T-helper 9 cell (primary cell): ENCODE measurements at places on chromosomes 11 and 22.

DNA sequence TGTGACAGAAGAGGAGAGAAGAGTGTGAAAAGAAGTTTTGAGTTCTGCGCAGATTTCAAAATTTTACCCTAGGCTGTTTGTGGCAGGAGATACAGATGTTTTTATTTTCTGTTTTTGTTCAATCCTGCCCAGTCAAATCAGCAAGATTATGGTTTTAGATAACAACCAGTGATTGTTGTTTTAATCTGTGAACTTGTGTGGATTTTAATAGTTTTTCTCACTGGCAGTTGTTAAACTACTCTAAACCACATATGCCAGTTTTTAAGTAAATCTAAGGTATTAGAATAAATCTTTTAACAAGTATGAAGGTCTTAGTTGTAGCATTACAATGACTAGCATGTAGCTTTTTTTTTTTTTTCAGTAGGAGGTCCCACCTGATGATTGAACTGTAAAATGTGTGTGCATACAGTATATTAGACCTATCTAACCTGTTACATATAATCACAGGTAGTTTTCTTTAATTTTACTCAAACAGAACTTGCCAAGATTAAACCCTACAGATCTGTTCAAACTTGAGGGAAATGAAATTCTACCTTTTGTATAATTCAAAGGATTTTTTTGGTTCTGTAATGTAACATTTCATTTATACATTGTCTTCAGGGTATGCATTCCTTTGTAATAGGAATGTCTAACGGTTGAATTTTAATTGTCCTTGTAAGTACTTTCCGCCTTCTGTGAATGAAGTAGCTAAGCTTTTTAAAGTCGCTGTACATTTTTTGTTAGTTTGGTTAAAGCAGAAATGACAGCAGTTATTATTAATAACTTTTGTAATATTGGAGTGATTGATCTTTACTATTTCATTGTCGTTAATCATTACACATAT lies 13.3 kb downstream of the ATXN10 start:
- DNase-seq = no peak

DNA sequence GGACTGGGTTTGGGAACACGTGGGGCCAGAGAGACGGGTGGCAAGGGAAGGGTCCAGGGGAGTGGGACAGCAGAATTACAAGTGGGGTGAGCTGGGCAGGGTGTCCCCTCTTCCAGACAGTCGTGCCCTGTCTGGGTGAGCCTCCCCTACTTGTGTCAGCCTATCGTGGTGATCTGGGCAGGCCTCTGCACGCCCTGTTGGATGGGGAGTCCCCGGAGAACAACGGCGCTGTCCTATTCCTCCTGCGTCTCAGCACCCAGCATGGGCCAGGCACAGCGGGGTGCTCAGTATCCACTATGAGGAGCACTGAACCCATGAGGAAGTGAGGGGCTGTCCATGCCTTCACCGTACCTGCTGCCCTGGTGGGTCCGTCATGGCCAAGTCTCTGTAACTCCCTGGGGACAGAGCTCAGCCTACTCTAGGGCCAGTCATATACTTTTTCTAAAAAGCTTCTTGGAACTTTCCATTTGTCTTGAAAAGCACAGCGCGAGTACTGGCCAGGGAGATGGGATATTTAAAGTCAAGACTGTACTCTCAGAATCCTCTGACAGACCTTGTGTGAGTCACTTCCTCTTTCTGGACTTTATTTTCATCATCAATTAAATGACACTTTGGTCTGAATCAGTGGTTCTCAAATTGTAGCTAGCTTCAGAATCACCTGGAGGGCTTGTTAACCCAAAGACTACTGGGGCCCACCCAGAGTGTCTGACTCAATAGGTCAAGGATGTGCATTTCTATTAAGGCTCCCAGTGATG lies 81.7 kb upstream of the NECTIN1 start:
- DNase-seq = no peak

DNA sequence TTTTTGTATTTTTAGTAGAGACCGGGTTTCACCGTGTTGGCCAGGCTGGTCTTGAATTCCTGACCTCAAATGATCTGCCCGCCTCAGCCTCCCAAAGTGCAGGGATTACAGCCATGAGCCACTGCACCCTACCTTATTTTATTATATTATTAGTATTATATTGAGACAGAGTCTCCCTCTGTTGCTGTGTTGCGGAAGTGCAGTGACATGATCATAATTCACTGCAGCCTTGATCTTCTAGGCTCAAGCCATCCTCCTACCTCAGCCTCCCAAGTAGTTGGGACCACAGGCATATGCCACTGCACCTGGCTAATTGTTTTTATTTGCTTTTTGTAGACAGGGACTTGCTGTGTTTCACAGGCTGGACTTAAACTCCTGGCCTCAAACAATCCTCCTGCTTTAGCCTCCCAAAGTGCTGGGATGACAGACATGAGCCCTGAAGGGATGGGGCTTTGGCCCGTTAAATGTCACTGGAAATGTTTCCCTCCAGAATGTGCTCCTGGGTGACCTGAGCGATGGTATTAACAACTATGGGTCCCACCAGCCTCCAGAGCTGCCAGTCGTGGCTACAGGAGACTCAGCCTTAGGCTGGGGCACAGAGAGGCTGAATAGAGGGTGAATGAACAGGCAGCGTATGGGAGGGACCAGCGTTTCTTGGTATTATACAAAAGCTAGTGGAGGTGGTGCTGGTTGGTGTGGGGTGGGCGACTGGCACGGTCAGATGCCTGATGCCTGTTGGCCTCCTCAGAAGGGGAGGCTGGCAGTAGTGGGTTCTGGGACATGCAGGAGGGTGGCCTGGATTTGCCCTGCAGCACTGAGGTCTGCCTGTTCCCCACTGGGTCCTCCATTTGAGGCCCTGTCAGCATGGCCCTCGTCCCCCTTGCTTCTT lies 7.3 kb downstream of the TANGO2 start:
- no peak for DNase-seq

DNA sequence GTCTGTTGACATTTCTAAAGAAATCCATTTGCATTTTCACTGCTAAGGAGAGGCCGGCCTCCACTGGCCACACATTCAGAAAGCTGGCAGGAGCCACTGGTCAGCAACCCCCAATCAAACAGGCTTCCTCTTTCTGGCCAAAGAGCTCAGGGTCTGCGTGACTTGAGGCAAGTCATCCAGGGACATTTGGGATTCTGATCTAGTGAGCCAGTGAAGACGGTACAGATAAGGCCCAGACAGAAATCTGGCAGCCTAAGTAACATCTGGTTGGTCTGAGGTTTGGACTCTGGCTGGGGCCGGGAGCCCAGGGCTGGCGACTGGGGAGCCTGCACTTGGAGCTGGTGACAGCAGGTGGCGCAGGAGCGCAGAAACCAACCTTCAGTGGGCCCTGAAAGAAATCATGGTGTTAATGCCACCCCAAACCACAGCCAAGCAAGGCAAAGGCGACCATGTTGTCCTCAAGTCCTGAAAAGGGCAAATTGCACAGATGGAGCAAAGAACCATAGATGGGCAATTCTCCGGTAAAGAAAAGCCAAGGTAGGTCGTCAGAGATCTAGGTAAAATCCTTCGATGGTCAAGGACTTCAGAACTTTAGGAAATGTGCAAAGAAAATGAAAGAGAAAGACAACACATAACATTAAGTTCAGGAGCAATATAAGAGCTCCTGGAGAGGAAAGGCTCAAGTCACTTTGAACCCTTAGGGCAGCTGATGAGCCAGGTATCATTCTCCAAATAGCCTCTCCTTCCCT lies 99.4 kb upstream of the BLID start:
- DNase-seq = no peak

- no peak for DNase-seq
Observed at GRCh38 chr22:28892175-28892731, 8.9 kb downstream of the ZNRF3 start.

GRCh38 chr11:11605821-11606450 lies 15.9 kb downstream of the GALNT18 start:
- DNase-seq = no peak

DNA sequence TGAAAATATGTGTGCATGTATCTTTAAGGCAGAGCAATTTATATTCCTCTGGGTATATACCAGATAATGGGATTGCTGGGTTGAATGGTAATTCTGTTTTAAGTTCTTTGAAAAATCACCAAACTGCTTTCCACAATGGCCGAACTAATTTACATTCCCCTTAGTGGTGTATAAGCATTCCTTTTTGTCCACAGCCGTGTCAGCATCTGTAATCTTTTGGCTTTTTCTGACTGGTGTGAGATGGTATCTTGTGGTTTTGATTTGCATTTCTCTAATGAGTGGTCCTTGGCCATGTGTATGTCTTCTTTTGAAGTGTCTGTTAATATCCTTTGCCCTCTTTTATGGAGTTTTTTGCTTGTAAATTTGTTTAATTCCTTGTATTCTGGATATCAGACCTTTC lies 24.3 kb downstream of the CCDC15 start:
- no peak for DNase-seq

DNA sequence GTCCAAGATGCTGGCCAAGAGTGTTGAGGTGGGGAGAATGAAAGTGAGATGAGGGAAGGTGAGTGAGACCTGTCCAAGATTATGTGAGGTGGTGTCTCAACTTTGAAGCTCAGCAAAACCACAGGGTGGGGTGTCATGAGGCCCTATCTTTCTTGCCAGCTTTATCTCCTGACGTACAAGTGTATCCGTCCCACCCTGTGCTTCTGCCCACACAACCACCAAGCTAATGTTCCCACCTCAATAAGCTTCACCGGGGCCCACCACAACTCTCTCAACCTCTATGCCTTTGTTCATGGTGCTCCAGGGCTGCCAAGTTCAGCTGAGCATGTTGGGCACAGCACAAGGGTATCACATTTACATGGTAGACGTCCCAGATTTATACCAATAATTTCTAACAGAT lies 7.1 kb upstream of the TPST2 start:
- no peak for DNase-seq

DNA sequence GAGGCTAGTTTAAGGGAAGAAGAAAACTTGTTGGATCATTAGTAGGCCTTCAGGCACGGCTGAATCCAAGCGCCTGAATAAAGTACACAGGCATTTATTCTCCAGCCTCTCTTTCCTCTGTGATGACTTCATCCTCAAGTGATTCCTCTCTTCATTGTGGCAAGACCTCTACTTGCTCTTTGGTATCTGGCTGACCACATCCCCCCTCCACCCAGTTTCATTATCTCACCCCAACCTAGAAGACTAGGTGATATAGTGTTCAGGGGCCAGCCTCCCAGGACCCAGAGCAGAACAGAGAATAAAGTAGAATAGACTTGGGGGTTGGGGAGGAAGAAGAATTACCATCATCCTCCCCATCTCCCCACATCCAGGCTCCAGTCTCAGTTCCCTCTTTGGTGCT lies 189.3 kb downstream of the MIAT start:
- no peak for DNase-seq

- no peak for DNase-seq
Observed at GRCh38 chr11:120501976-120502755, 9.4 kb upstream of the GRIK4 start.
